ENCODE measurements at places on chromosomes 11 and 22.

DNA sequence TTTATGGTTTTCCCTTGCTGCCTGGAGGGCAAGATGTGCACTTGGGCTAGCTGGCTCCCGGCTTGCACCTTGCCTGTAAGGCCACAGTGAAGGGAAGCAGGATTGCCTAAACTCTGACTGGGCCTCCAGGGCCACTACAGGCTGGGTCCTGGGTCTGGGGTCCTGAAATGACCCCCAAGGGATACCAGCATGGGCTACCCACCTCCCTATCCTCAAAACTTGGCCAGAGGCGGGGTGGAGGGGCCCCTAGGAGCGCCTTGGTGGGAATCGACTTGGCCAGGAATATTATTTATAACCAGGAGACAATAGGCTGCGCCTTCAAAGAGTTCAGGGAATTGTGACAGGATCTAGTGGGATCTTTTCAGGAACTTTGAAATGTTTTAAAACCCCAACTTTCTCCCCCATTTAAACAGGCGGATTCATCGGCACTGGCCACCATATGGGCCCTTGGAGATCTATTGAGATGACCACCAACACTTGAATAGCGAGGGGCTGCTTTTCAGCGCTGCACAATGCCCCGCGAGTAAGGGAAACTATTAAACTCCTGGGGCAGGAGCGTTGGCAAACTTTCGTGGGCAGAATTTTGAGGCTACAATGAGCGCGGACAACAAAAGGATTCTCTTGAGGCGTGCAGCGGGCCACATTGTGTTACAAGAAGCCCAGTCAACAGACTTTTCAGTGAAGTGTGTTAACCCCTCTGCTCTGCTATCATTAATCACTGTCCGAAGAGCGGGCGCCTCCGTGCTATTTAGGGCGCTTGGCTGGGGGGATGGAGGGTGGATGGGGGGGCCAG is 15.2 kb downstream of the PAX6 start:
- DNase-seq: no peak

DNA sequence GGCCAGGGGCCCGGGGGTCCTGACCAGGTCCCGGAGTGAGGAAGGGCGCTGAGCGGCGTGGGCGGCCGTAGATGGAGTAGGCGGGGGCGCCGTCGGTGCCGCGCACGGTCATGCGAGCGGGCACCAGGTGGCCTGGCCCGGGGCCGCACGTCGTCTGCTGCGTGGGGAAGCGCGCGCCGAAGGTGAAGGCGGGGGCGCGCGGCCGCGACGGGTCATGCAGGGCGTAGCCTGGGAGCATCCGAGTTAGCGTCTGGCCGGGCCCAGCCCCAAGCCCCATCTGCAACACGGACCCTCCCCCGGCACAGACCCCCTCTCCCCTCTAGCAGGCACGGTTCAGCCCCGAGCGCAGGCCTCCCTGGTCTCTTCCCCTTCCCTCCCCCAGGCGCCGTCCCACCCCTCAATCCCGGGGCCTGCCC is 1.7 kb upstream of the TYMP start:
- no peak for DNase-seq

- no peak for DNase-seq
Observed at GRCh38 chr11:70568035-70568813, 169.9 kb downstream of the CTTN start.

DNA sequence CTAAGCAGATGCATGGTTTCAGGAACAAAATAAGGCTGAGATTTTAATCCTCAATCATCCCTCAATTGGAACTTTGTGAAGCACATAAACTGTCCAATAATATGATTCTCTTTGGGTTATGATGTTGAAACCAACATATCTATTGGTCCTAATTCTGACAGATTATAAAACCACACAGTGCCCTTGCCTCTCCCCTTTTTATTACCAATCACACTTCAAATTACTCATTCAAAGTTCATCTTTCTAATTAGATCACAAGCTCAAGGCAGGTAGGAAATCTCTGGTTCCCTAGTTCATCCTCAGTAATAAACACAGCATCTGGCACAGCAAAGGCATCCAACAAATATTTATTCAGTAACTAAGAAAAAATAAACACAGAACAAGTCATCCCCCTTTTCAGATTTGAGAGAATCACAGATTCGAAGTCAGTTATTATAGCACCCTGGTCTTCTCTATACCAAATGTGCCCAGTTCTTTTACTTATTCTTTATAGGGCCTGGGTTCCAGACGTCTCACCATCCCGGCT is 611.6 kb downstream of the INSC start:
- no peak for DNase-seq

GRCh38 chr11:55719608-55720160 is 53.6 kb upstream of the OR5D13 start:
- DNase-seq: no peak

DNA sequence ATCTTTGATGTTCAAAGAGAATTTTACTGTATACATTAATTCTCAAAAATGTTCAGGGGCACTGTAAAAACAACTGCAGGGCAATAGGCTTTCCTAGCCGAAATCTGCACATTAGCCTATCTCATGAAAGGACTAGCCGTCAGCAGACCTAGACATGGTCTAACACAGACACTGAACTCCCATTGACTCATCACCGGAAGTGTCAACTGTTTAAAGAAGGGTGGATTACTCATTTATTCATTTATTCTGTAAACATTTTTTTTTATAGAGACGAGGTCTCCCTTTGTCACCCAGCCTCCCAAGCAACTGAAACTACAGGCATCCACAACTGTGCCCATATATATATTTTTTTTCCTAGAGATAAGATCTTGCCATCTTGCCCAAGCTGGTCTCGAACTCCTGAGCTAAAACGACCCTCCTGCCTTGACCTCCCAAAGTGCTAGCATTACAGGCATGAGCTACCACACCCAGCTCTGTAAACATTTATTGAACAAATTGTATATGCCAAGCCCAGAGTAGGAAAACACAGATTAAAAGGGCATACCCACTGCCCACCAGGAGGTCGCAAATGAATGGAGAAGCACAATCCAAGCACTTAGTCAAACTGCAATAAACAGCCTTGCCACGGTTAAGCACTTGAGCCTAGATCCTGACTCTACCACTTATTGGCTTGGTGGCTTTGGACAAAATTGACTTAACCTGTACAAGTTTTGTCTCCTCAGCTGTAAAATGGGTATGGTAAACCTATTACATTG is 26.6 kb downstream of the RAB30 start:
- no peak for DNase-seq

DNA sequence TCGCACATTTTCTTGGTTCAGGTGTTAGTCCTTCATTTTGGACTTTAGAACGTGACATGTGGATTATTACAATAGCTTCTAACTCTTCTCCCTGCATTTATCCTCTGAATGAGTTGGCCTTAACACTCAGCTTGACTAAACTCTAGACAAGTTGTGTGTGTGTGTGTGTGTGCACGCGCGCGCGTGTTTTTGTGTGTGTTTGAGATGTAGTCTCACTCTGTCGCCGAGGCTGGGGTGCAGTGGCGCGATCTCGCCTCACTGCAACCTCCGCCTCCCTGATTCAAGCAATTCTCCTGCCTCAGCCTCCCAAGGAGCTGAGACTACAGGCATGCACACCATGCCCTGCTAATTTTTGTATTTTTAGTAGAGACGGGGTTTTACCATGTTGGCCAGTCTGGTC is 24.3 kb upstream of the KCNA4 start:
- DNase-seq: no peak

GRCh38 chr11:19076744-19077589 is 16.4 kb upstream of the MRGPRX2 start:
- peak; percentile 59 for DNase-seq

GRCh38 chr11:114211444-114212121 is 84.6 kb upstream of the NNMT start:
- peak; percentile 73 for DNase-seq

- DNase-seq: no peak
Observed at GRCh38 chr11:67174311-67174710, 55.2 kb downstream of the KDM2A start.

GRCh38 chr11:115653076-115653475 is 148.9 kb upstream of the CADM1 start:
- DNase-seq: no peak

- no peak for DNase-seq
Observed at GRCh38 chr11:106420048-106420665, 342.7 kb downstream of the AASDHPPT start.

DNA sequence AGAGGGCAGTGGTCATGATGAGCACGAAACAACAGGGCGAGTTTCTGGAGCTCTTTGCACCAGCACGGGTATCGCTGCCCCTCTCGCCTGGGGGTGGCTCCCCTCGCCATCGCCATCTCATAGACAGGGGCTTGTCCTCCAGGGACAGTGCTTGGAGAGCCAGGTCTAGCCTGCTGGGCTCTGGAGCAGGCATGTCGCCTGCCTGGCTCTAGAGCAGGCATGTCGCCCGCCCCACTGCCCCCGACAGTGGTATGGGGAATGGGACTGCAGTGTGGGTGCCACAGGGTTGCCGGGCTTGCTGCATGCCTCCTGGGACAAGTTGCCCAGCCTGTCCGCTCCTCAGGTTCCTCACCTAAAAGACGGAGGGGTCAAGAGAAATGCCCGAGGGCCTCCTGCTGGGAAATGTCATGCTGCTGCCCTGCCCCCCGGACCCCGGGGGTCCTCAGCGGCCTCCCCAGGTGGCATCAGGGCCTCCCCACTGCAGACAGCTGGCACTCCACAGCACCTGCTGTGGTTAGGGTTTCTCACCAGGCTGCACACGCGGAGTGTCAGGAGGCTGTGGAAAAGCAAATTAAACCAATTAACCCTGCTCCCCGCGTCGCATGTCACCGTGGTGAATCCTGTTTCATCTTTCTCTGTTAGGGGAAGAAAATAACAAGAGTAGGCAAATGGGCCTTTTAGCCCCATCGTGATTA is 403.0 kb downstream of the TBC1D22A start:
- DNase-seq: no peak

- DNase-seq: no peak
Observed at GRCh38 chr22:21694795-21695429, 29.1 kb downstream of the PPIL2 start.

DNA sequence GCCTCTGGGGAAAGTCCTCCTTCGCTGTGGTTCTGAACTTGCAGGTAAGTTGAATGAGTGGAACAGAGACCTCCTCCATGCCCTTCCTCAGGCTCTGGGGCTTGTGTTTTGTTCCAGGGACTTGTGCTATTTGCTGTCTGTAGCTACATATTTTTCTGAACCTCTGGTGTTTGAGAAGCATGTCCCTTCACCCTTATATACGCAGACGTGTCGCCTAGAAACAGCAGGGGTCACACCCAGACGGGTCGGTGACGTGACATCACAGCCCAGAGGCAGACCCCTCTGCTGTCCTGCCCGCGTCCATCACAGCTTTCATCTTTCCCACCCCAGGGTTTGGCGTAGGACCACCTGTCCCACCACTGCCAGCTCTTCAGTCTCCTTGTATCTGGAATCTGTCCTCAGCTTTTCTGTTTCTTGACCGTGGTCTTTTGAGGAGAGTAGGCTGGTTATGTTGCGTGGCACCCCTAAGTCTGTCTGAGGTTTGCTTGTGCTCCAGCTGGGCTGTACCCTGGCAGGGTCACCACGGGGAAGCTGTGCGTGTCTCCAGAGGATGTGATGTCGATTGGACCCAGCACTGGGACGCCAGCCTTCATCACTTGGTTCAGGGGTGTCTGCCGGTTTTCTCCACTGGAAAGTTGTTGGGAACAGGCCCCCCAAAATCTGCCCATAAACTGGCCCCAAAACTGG is 13.4 kb upstream of the MUC5B start:
- DNase-seq: no peak

GRCh38 chr11:61054927-61055562 is 47.2 kb upstream of the CD5 start:
- DNase-seq: no peak

DNA sequence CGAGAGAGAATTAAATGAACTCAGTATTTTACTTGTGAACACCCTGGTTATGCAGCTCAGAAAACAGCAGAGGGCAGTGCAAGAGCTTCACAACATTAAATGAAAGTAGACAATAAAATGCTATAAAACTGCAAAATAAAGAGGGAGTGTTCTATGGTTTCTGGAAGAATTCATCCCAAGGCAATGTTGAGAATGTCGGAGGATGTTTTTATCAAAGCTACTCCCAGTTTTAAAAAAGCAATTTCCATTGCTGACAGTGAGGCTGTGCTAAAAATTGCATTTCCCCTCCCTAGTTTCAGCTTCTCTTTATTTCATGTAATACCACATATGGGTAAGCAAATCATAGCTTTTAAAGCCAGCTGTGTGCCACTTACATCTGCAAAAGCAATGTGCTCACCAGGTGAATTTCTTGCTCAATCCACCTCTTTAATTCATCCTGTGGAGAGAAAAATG is 296.8 kb downstream of the RAB38 start:
- no peak for DNase-seq

- no peak for DNase-seq
Observed at GRCh38 chr11:74480688-74481417, 12.7 kb downstream of the LIPT2 start.

GRCh38 chr11:97548280-97548679 is 1158.5 kb downstream of the JRKL start:
- DNase-seq: no peak

DNA sequence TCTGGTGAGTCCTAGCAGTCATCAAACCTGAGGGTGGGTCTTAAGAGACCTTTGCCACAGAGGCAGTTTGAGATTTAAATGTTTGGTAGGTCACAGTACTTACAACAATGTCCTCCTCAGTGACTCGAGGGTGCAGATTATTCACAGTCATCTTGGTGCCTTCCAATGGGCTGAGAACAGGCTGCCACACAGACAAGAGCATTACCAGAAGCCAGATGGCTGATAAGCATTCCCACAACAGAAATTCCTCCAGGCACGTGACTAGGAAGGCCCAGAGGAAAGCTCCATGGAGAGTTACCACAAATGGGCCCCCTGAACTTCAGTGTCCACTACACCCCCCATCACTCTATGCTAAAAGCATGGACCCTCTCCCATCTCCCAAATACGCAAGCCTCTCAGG is 19.2 kb downstream of the POLDIP3 start:
- no peak for DNase-seq

- no peak for DNase-seq
Observed at GRCh38 chr11:130442737-130443136, 5.7 kb upstream of the ADAMTS15 start.

DNA sequence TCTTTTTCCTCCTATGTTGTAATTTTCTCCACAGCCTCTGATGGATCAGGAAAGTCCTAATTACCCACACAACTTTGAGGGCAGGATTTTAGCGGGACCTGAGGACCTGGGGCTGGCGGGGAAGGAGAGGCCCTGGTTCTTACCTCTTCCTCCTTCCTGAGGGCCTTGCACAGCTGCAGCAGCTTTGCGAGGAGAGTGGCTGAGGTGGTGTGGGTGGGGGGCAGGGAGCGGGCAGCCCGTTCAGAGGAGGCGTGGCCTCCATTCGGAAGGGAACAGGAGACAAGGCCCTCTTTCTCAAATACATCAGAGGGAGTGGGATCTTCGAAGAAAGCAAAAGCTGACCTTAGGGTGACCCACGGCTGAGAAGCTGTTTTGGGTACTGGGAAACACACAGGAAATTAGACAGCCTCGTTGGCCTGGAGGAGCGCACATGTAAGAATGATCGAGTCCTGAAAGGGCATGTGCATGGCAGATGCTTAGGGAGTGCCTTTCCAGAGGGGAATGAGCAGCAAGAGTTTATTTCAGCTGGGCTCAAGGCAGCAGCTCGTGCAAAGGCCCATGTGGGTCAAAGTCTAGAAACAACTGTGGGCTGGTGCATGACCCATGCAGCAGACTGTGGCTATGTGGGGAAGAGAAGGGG is 76.6 kb upstream of the NARS2 start:
- no peak for DNase-seq
